ENCODE measurements at places on chromosomes 6 and 20.

GRCh38 chr6:47571488-47571887, 93.9 kb downstream of the CD2AP start:
- DNase-seq, result no peak

DNA sequence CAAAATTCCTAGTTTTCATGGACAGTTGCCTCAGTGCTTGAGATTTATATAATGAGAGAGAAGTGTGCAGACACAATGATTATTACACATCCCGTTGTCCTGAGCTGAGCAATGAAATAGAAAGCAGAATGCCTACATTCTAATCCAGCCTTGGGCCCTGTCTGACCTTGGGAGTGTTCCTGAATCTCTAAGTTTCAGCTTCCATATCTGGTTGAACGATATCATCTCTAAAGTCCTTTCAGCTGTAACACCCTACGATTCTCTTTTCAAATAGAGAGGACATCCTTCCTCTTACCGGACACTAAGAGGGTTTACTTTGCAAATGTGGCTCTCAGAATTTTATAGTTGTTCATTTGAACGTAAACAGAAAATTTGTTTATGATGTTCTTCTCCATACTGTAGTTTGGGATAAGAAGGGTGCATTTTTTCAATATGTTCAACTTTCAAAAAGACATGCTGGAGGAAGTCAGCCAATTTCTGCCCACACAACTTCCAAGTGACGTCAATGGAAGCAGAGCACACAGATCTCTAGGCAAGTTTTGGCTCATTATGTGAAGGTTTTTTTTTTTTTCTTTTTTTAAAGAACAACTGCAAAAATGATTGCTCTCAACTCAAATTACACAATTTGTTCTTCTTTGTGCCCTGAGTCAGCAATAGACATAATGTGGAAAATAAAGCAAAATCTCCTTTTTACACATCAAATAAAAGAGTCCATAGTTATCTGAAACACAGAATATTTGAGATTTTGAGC, 50.4 kb downstream of the PDE7B start:
- DNase-seq, result no peak

GRCh38 chr6:145830612-145831011, 16.0 kb upstream of the FBXO30 start:
- no peak for DNase-seq

DNA sequence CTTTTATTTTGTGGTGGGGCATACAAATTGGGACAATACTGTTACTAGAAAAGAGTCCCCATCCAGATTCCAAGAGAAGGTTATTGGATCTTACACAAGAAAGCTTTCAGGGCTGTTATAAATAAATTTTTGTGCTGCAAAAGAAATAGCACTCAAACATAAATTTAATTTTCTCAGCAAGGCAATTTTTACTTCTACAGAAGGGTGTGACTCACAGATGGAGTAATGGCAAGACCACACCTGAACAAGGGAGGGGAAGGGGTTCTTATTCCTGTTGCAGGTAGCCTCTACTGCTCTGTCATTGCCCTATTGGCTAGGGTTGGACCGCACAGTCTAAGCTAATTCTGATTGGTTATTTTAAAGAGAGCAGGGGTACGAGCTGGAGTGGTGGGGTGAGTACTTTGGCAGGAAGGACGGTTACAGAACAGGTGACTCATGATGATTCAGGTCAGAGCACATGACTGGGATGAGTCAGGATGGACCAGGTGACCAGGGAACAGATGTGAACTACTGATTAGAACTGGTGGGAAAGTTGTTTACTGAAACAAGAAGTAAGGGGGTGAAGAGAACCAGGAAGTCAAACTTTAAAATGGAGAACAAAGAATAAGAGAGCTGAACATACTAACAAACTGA, 41.1 kb downstream of the CNR1 start:
- DNase-seq, result no peak

DNA sequence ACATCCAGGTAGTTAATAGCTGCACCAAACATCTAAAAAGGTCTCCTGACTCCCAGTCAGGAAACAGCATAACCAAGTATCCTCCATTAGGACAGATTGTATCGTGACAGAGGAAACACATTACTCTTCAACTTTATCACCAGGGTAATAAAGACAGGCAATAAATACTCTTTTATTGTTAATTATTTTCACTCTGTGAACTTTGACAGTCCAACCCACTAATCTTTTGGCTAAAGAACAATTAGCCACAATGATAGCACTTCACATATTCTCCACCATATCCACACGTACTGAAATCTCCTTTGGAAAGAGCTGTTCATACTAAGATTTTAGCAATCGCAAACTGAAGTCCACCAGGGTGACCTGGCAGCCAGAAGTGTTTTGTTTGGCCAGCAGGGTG, 46.4 kb downstream of the ARHGAP18 start:
- no peak for DNase-seq

- DNase-seq, result no peak
These were observed 81.9 kb downstream of the PHACTR2 start for GRCh38 chr6:143759666-143760065.

- no peak for DNase-seq
These were observed 6.4 kb upstream of the MTRES1 start for GRCh38 chr6:107021446-107022185.

GRCh38 chr6:52846002-52846401, 5.4 kb upstream of the GSTA5 start:
- no peak for DNase-seq
